8988T (cell line): ENCODE measurements at places on chromosomes 7 and 10.

DNA sequence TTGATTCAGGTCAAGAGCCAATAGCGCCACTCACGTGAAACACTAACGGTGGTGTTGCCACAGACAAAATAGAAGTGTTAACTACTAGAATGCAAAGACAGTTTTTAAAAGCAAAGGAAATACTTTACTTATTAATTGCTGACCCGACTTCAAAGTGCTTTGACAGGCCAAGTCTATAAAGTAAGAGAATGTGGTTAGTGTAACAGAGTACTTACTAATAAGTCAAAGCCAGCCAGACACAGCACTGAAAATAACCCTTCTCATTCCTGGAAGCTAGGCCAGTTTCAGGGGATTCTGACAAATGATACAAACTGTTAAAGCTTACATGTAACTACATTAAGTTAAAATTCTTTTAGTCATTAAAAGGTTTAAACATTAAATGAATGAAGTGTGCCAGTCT is 50.3 kb downstream of the ENO4 start:
- no peak for DNase-seq

DNA sequence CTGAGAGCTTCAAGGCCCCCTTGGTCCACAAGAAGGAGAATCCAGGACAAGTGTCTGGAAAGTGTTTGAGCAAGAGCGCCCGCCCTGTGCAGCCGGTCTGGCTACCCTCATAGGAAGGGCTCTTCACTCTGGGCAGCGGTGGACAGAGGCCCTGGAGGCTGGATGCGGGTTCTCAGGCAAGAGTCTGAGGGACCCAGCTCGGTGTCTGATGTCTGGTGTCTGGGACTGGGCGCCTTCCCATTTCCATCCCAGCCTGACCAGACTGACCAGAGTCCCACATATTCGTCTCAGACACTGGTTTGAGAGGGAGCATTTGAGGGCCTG is 59.8 kb downstream of the HK1 start:
- DNase-seq = no peak

GRCh38 chr10:8254350-8254749 is 199.9 kb downstream of the GATA3 start:
- DNase-seq = no peak

- DNase-seq = no peak
These were observed 222.3 kb upstream of the ZNF32 start for GRCh38 chr10:43870968-43871439.

DNA sequence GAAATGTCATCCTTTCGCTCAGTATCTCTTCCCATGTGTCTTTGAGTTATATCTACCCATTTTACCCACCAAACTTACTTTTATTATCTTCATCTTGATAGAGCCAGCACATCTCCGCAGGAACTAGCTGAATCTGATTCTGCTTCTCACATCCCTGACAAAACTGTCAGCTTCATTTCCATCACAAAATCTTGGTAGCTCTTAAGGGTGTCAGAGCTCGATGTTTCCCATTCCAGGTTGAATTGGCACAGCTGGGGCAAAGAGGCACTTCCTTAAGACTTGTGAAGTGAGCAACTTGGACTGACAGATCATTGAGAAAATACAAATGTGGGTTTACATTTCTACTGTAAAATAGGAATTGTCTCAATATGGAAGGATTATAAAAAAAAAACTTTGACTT is 434.5 kb downstream of the SUGCT start:
- no peak for DNase-seq

GRCh38 chr10:3774018-3774813 is 10.8 kb downstream of the KLF6 start:
- DNase-seq = no peak

DNA sequence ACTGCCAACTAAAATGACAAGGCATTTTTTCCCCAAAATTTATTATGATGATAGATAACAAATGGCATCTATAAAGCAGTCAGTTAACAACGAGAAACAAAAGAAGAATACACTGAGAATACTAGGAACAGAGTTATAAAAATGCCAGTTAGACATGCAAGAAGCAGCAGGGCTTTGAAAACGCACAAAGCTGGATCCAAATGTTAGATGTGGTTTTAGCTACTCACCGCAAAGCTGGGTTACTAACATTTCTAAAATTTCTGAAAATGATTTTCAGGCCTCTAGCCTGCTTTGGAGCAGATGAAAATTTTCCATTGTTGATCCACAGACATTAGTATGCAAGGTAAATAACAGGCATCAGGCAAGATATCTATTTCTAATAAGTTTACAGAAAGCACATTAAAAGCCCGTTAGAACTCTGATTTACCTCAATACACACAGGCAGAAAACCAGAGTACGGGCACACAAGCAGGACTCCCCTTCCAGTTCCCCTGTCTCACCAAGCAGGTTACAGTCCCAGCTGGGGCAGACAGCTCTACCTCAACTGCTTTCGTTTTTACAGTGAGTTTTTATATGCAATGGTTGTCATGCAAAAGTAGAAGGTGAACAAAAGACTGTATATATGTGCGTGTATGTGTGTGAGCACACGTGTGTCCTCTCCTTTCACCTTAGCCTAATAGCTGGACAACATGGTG is 37.9 kb downstream of the GLI3 start:
- no peak for DNase-seq

GRCh38 chr7:30023524-30023923 is 3.0 kb downstream of the FKBP14 start:
- DNase-seq = no peak

GRCh38 chr7:37341033-37341630 is 107.5 kb downstream of the ELMO1 start:
- no peak for DNase-seq

DNA sequence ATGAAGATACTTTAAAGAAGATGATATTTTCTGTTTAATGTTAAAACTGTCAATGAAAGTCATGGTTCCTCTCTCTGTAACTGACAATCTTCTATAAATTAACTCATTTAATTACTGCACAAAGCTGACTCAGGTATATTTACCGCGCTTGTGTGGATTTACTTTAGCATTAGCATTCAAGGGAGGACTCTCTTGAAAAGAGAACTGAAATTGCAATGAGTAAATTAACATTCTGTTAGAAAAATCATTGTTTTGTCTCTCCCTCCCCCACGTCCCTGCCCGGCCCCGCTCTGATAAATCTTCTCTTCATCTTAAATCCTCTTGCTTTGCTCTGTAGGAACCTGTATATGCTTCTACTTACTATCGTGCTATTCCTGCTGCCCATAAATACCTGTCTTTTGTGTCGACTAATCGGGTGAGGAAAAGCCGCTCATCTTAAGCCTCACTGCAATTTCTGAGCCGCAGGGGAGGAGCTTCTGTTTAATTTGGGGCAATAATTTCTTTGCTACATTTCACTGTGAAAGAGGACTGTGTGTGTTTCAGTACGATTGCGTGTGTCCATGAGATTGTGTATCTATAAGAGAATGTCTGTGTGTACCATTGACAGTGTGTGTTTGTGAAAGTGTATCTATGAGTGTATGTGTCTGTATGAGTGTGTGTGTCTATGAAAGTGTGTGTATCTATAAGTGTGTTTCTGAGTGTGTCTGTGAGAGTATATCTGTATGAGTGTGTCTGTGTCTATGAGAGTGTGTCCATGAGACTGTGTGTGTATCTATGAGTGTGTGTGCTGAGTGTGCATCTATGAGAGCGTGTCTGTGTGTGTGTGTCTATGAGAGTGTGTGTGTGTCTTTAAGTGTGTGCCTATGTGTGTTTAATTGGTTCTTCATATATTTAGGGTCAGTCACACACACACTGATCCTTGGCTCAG is 46.5 kb upstream of the LYZL2 start:
- DNase-seq = no peak

DNA sequence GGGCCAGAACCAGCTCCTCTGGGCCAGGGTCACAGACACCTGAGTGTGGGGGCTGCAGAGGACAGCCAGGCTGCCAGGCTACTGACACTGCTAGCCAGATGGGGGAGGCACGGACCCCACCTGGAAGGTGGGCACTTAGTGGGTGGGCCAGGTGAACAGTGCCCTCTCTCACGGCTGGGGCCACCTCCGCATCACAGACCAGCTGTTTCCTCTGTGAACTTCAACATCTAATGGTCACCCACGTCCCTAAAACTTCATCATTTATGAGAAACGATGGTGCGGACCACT is 80.4 kb downstream of the MKI67 start:
- no peak for DNase-seq

DNA sequence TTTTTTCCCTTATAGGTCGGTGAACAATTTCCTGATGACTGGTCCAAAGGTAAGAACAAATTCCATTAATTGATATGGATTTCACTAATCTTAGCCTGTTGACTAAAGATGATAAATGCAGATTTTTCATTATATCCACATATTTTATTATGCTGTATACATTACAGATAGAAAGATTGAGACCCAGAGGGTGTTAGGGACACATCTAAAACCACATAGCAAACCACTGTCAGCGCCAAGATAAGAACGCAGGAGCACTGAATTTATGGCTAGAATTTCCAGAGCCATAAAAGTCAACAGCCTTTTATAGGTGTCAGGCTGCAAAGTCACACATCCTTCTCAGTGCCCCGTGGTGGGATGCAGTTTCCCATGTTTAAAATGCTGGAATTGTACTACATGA is 16.2 kb downstream of the WNT8B start:
- no peak for DNase-seq

DNA sequence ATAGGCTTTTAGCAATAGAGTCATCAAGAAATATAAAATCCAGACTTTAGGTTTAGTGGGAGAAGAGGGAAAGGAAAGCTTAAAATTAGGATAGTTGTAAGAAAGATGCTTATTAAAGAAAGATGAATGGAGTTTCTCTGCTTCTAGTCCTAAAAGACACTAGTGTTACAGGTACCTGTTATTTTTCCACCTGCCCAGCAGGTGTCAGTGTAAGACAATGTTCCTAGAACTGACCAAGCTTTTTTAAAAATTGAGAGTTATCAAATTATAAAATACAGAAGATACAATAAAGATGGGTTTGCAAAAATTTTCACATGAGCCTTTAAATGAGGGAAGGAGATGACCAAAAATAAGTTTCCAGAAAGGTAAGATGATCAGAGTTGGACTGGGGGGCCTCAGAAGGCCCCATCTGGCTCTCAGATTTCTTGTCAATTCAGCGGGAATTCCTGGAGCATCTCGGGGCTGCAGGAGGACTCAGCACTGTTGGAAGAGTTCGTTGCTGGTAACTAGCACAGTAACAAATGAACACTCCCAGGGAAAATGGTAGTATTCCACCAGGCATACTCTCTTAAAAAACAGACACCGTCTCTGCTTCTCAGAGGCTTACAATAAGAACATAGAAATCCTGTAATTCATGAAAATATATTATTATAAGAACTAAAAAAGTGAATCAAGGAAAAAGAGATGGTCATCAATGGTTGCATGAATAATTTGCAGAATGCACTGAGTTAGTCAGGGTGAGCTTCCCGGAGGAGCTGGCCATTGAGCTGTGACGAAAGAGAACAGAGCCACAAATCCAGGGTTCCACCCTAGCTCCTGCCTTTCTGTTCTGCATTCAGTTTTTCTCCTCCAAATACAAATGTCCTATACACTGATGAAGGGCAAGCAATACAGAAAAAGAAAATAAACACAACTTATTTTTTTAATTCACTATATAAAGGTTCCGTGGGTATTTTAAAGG is 71.8 kb upstream of the PIK3CG start:
- DNase-seq = no peak

GRCh38 chr7:43636093-43636492 is 53.2 kb downstream of the STK17A start:
- no peak for DNase-seq

DNA sequence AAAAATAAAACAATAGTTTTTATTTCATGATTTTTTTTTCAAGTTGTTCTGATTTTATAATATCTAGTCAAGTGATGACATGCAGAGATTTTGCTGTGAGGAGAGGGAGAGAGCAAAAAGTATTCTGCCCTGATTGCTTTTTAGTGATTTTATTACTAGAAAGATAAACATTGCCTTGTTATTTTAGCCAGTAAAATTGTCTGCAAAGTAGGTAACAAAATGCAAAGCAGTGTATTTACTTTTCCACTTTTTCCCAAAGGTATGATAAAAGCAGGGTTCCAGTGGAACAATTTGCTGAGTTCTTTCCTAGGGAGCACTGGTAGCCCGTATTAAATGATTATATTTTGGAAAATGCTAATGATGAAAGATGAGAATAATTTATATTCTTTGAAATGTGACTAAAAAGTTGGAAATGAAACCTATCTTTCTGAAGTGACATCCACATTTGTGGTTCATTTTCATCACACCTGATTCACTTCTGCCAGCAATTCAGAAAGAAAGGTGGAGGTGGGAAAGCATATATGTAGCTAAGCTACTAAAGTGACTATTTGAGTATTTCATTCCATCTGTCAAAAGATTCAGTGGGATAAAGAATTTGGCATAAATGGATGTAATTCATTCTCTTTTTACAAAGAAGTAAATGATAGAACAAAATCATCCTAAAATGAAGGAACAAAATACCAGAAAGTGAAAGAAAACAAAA is 300.3 kb downstream of the ADK start:
- no peak for DNase-seq

DNA sequence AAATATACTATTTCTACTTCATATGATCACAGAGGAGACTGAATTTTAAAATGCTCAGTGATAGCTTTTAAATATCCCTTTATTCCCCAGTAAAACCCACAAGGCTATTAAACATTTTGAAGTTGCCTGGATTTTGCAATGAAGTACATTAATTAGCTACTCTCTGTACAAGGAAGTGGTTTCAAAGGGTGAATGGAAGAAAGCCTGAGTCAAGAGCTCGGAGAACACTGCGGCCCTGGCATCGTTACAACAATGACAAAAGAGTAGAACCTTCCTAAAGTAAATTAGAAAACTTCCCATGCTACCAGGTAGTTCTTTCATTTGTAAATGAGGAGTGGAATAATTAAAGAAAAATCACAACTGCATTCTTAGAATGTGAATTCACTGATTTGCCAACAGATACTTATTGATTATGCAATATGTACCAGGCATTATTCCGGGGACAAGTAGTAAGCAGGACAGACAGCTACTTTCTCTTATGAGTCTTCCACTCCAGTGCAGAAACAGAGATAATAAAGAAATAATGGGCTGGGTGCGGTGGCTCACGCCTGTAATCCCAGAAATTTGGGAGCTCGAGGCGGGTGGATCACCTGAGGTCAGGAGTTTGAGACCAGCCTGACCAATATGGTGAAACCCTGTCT is 63.0 kb downstream of the ZNF22 start:
- DNase-seq = no peak

- DNase-seq = no peak
These were observed 132.8 kb downstream of the SEMA3C start for GRCh38 chr7:80785961-80786536.

- DNase-seq = no peak
These were observed 4.4 kb downstream of the LARP4B start for GRCh38 chr10:927131-927530.

- DNase-seq = no peak
These were observed 11.5 kb downstream of the ZNF438 start for GRCh38 chr10:31020209-31020608.

GRCh38 chr7:102050864-102051460 is 233.5 kb downstream of the CUX1 start:
- no peak for DNase-seq

- no peak for DNase-seq
These were observed 1060.3 kb upstream of the CELF2 start for GRCh38 chr10:9957351-9957750.

GRCh38 chr7:129772646-129773280 is 161.2 kb downstream of the NRF1 start:
- DNase-seq = no peak
